HCT116 (cell line): ENCODE measurements at places on chromosomes 3 and 15. TPM values are rescaled to one million over a fixed set of nuclear protein-coding genes. Genes with fewer than 3 reads are reported as not detected.
A peak's percentile ranks its signal among the peaks of the same experiment; 100 is the strongest.

GRCh38 chr3:19107719-19108118 lies 40.6 kb upstream of the KCNH8 start:
- H3K4me1 ChIP-seq, result no peaks in the 10 kb centered on the region
- no peak overlapping the region for H3K27ac ChIP-seq
- no peak overlapping the region for H3K4me3 ChIP-seq
- DNase-seq, result no peak

GRCh38 chr3:112010636-112011035 lies 11.9 kb downstream of the TAGLN3 start:
- no peaks in the 10 kb centered on the region for H3K27me3 ChIP-seq
- H3K27ac ChIP-seq, result no peak overlapping the region
- DNase-seq, result no peak
- H3K4me1 ChIP-seq, result peaks cover 14% of the 10 kb centered on the region
- H3K4me3 ChIP-seq, result no peak overlapping the region

DNA sequence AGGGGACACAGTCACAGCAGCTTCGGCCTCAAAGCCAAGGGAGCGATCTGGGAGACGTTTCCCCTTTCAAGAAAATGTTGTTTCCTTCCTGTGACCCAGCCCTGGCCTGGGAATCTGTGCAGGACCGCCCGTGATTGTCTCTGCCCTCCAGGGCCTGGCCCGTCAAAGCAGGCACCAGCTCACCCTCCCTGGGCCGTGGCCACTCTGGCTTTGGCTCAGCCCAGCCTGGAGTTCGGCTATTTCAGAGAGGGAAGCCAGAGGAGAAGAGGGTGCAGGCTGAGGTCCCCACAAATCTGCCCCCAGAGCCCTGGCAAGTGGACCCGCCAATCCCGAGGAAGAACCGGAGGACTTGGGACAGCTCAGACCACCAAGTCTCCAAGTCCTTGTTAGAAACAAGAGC lies 12.7 kb downstream of the GATA2 start:
- DNase-seq, result no peak
- no peak overlapping the region for H3K4me3 ChIP-seq
- H3K27ac ChIP-seq, result no peak overlapping the region
- H3K4me1 ChIP-seq, result no peaks in the 10 kb centered on the region
- H3K36me3 ChIP-seq, result no peaks in the 10 kb centered on the region; the same call in 1 of the 2 replicates
- H3K27me3 ChIP-seq, result no peaks in the 10 kb centered on the region

DNA sequence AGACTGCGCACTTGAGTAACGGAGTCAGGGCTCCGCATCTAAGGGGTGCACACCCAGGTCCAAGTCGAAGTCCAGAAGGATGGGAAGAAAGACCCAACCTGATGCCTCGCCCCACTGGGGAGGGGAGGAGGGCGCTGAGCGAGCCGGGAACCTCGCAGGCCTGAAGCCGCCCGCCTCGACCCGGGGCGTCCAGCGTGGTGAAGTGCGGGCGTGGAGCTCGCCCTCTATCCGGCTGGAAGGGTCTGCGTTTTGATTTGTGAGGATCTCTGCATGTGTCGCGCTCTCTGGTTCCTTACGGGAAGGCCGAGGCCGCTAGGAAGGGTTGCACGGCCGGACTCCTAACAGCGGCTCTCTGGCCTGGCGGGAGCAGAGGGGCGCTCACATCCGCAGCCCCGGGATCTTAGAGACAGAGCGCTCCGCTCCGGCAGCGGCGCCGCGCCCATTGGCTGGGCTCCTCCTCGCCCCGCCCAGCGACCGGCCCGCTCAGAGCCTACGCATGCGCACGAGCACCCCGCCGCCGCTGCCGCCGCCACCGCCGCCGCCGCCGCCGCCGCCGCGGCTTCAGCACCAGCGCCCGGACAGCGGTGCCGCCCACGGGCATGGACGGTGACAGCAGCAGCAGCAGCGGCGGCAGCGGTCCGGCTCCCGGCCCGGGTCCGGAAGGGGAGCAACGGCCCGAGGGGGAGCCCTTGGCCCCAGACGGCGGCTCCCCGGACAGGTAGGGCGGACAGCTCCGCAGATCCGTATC lies at the start of gene DISP2:
Gene DISP2 (plus strand): TSS at position 497 of the 748 bp plus-strand sequence. CDS start 103 bp downstream, at position 600.
- peaks cover 17% of the 10 kb centered on the region for H3K4me1 ChIP-seq
- DNase-seq, result peak; percentile 51
- H3K36me3 ChIP-seq, result no peaks in the 10 kb centered on the region
- no peaks in the 10 kb centered on the region for H3K27me3 ChIP-seq
- H3K27ac ChIP-seq, result peak within 1 kb of the TSS; percentile 8; the same call in 1 of the 2 replicates
- H3K4me3 ChIP-seq, result peak within 1 kb of the TSS; percentile 67

DNA sequence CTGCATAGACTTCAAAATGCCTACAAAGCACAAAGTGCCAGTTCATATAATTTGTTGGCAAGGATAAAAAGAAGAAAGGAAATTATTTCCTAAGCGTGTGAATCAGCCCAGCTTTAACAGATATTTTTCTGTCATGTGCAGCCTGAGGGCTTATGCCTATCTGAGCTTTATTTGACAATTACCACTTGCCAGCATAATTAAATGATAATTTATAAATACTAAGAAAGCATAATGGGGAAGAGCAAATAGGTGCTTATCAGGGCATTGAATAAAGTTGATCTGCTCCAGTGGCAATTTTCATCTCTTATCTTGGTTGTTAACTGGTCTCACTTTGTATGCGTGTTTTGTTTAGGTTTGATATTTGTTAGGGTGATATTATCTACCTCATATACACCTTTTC lies 313.4 kb upstream of the DNAJC19 start:
- H3K4me3 ChIP-seq, result no peak overlapping the region
- H3K27ac ChIP-seq, result no peak overlapping the region
- no peaks in the 10 kb centered on the region for H3K4me1 ChIP-seq
- peaks cover 52% of the 10 kb centered on the region for H3K27me3 ChIP-seq
- no peak for DNase-seq
- no peaks in the 10 kb centered on the region for H3K36me3 ChIP-seq

Gene TRIM42
- not detected for total RNA-seq

Gene NR1I2
- 0.07 TPM for total RNA-seq

DNA sequence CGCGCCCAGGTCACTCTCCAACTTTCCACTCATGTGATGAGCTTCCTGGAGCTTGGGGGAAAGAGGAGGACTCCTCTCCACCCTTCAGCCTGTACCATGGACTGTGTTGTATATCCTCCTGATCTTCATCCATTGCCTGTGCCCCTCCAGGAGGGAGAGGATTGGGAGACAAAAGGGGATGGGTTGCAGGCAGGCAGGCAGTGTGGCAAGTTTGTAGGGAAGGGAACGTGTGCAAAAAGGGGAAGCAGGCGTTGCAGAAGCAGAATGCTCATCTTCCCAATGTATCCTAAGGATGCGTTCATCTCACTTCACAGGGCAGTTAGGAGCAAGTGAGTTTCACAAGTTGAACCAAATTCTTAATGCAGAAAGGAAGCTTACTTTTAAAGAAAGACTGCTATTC lies 28.1 kb upstream of the GHSR start:
- H3K36me3 ChIP-seq, result no peaks in the 10 kb centered on the region
- no peaks in the 10 kb centered on the region for H3K27me3 ChIP-seq
- DNase-seq, result no peak
- H3K4me3 ChIP-seq, result no peak overlapping the region
- H3K27ac ChIP-seq, result no peak overlapping the region
- H3K4me1 ChIP-seq, result peaks cover 6% of the 10 kb centered on the region; the same call in 1 of the 2 replicates

Gene CD200
- not detected for total RNA-seq

DNA sequence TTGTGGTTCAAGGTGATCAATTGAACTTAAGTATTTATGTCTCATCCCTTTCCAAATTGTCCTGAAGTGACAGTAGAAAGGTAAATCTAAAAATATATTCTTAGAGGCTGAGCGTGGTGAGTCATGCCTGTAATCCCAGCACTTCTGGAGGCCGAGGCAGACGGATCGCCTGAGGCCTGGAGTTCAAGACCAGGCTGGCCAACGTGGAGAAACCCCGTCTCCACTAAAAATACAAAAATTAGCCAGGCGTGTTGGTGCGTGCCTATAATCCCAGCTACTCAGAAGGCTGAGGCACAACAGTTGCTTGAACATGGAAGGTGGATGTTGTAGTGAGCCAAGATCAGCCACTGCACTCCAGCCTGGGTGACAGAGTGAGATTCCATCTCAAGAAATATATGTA lies 226.6 kb downstream of the DPH6 start:
- DNase-seq, result no peak
- no peak overlapping the region for H3K27ac ChIP-seq
- H3K4me1 ChIP-seq, result peaks cover 6% of the 10 kb centered on the region
- H3K4me3 ChIP-seq, result no peak overlapping the region

DNA sequence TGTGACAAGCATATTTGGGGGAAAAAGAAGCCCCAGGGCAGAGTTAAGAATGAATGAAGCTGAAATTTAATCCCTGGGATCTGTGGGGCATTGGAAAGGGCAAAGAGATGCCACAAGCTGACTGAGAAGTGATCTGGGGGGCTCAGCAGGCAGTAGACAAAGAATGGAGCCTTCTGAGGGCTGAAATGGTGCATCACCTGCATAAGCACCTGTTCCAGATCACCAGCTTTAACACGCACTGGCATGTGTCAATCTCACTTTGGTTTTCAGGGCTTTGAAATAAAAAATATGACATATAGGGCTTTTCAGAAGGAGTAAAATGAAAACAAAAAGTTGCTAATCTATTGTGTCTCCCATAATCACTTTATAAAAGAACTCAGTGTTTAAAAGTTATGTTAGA lies 210.8 kb upstream of the ARHGEF26 start:
- H3K27me3 ChIP-seq, result no peaks in the 10 kb centered on the region
- H3K27ac ChIP-seq, result no peak overlapping the region
- no peaks in the 10 kb centered on the region for H3K4me1 ChIP-seq
- H3K4me3 ChIP-seq, result no peak overlapping the region

Gene CPNE9
- total RNA-seq, result 0.98 TPM

Gene CHL1
- not detected for total RNA-seq

Gene PROK2
- not detected for total RNA-seq

Gene CIB1
- total RNA-seq, result 92.7 TPM

DNA sequence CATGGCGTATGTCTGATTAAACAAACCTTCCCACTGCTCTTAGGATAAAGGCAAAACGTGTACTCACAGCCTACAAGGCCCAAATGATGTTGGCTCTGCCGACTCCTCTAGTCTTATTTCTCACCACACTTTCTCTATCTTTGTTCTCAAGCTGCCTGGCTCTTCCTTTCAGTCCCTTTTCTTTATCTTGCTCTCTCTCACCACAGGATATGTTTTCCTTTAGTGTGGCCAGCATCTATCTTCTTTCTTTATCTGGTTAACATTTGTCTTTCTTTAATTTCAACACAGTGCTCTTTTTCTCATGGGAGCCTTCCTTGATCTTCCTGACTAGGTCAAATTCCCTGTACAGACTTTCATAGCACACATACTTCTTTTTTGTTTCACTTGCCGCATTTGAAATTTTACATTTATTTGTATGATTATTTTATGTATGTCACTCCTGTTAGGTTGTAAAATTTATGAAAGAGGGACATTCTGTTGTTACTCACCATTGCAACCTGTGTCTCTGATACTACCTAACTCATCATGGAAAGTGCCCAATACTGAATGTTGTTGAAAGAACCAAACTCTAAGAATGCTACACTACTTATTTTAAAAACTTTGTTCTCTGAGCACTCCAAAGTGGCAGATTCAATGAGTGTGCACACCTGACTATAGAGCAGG lies 328.9 kb upstream of the CBLB start:
- DNase-seq, result no peak
- H3K36me3 ChIP-seq, result no peaks in the 10 kb centered on the region
- no peaks in the 10 kb centered on the region for H3K4me1 ChIP-seq
- H3K27me3 ChIP-seq, result no peaks in the 10 kb centered on the region

DNA sequence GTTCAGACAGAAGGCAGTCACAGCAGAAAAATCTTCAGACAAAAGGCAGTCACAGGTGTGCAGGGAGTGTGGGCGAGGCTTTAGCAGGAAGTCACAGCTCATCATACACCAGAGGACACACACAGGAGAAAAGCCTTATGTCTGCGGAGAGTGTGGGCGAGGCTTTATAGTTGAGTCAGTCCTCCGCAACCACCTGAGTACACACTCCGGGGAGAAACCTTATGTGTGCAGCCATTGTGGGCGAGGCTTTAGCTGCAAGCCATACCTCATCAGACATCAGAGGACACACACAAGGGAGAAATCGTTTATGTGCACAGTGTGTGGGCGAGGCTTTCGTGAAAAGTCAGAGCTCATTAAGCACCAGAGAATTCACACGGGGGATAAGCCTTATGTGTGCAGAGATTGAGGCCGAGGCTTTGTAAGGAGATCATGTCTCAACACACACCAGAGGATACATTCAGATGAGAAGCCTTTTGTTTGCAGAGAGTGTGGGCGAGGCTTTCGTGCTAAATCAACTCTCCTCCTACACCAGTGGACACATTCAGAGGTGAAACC lies 27.6 kb downstream of the ZNF589 start:
- no peak for DNase-seq
- H3K4me1 ChIP-seq, result no peaks in the 10 kb centered on the region
- H3K27ac ChIP-seq, result no peak overlapping the region
- H3K27me3 ChIP-seq, result no peaks in the 10 kb centered on the region

GRCh38 chr15:57769266-57769665 lies 62.8 kb downstream of the POLR2M start:
- no peak overlapping the region for H3K4me3 ChIP-seq
- no peak overlapping the region for H3K27ac ChIP-seq
- H3K36me3 ChIP-seq, result no peaks in the 10 kb centered on the region
- no peaks in the 10 kb centered on the region for H3K4me1 ChIP-seq
- H3K27me3 ChIP-seq, result no peaks in the 10 kb centered on the region

- no peaks in the 10 kb centered on the region for H3K27me3 ChIP-seq
- no peaks in the 10 kb centered on the region for H3K4me1 ChIP-seq
- H3K36me3 ChIP-seq, result no peaks in the 10 kb centered on the region
- H3K4me3 ChIP-seq, result no peak overlapping the region
These were observed 70.7 kb upstream of the DPH6 start for GRCh38 chr15:35616498-35617271.

Gene IL20RB
- 6.1 TPM for total RNA-seq

DNA sequence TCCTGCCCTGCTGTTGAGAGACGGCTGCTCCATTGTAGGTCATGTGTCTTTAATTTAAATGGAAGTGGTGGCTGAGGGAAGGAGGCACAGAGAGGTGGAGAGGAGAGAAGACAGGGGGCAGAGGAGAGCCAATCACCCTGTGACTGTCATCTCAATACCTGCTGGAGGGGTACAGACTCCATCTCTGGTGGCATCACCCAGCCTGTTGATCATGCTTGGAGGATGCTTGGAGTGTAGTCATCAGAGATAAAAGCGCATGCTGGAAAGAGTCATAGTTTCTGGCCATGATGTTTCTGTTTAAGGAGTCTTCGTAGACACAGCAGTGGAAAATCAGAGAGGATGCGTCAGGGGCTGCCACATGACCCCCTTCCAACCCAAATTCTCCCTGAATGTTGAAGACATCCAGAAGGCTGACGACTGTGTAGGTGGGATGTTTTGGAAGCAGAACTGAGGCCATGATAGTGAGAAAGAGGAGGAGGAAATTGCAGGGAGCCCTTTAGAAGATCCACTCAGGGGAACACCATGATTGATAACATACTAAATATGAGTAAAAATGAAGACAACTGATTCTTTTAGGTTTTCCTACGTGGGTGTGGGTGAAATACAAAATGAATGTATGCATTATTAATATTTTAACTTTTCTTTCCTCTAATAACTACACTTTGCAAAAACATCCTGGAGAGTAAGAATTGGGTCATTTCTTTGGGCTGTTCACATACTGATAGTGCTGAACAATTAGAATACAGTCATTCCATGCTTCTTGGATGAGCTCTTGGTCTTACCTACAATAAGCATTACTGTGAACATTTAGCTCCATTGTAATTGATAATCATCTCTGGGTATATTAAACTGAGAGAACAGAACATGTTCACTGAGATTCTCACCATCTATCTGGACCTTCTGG lies 210.6 kb upstream of the ATP10A start:
- H3K4me3 ChIP-seq, result no peak overlapping the region
- DNase-seq, result no peak
- no peaks in the 10 kb centered on the region for H3K36me3 ChIP-seq
- H3K27ac ChIP-seq, result no peak overlapping the region
